ENCODE measurements at places on chromosomes 3 and 15. TPM values are rescaled to one million over a fixed set of nuclear protein-coding genes. Genes with fewer than 3 reads are reported as not detected.

Gene EAF2
- 2.6 TPM for total RNA-seq

Gene ANKRD63
- 0.65 TPM for total RNA-seq

Gene PEX5L
- total RNA-seq: 0.24 TPM

Gene KLHL40
- 0.11 TPM for total RNA-seq

Gene SLC12A8
- 0.30 TPM for total RNA-seq

Gene LRRC49
- 45.7 TPM for total RNA-seq

Gene SLC28A1
- 0.46 TPM for total RNA-seq

Gene DGKG
- total RNA-seq: 30.8 TPM

Gene ARGFX
- total RNA-seq: not detected

Gene ROPN1
- total RNA-seq: not detected

Gene ZKSCAN7
- total RNA-seq: 1.4 TPM

Gene HRG
- total RNA-seq: not detected

Gene ALDH1A2
- 9.7 TPM for total RNA-seq

Gene EPHA6
- total RNA-seq: 0.70 TPM

Gene VIPR1
- 3.4 TPM for total RNA-seq

Gene PLAAT1
- total RNA-seq: 4.5 TPM

Gene GREM1
- total RNA-seq: not detected

Gene SAMD7
- total RNA-seq: not detected

Gene RAB11A
- 142 TPM for total RNA-seq

Gene GUCA1C
- total RNA-seq: 0.32 TPM

Gene SEMA3G
- total RNA-seq: 10.4 TPM

Gene BOC
- 7.4 TPM for total RNA-seq

Gene TOPAZ1
- not detected for total RNA-seq

Gene RTP4
- total RNA-seq: 0.70 TPM

Gene TICRR
- total RNA-seq: 0.05 TPM

Gene PLSCR1
- total RNA-seq: 26.0 TPM
